Stimulated activated CD4-positive, alpha-beta T cell treated with anti-CD3 and anti-CD28 coated beads, Interleukin-1b, Interleukin-23, amount 100 ng/mL, for 1 hour (primary cell): ENCODE measurements at places on chromosomes 13 and 19.

- DNase-seq = no peak
Measured at GRCh38 chr19:6414793-6415590, 9.6 kb downstream of the KHSRP start.

DNA sequence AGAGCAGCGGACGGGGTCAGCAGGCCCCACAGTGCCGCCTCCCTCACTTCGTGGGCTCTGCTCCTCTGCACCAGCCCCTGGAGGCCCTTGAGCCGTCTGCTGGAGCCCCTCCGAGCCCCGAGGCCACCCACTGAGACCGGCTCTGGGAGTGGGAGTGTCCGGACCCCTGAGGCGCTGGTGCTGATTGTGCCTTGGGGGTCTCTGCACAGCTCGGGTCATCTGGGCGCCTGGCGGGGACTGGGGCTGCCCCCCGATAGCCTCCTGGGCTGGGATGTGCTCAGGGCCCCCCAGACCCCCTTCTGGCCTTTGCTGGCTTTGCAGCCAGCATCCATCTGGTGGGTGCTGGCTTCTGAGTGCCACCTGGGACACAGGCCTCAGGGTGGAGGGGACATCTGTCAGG, 15.4 kb downstream of the CBARP start:
- no peak for DNase-seq

- DNase-seq = peak; percentile 29
Measured at GRCh38 chr13:40102854-40103253, 447.4 kb downstream of the COG6 start.

- DNase-seq = no peak
Measured at GRCh38 chr19:9645472-9645871, 24.4 kb upstream of the ZNF561 start.

DNA sequence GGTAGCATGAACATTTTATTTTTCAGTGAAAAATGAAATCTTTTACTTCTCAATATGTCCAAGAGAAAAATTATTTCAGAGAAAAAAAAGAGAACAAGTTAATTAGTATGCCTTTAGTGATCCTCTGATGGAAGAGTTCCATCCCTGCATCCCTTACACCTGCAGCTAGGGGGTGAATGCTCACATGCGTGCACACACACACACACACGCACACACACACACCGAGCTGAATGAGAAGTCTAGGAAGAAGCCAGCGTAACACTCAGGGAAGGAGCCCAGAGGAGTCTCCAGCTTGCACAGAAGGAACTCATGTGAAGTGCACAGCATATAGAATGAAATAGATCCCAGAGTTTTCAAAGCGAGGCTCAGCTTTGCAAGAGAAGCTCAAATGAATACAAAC, 510.5 kb downstream of the IRS2 start:
- DNase-seq = no peak

- DNase-seq = no peak
Measured at GRCh38 chr19:33437821-33438671, 64.5 kb downstream of the CEBPG start.

DNA sequence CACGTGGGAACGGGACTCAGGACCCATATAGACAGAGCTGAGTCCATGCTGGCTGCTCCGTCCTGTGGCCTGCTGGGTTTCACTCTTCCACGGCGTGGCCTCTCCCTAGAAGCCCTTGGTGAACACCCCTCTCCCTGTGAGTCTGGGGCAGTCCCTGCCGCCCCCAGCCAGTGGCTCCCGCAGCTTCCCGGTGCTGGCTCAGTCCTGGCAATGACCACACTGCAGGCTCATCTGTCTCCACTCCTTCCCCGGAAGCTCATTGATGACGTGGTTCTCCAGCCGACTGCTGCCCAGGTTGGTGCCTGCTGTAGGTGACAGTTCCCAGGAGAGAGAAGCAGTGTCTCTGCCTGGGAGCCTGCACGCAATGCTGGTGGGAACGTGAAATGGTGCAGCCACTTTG, 2.1 kb upstream of the TEX29 start:
- no peak for DNase-seq

DNA sequence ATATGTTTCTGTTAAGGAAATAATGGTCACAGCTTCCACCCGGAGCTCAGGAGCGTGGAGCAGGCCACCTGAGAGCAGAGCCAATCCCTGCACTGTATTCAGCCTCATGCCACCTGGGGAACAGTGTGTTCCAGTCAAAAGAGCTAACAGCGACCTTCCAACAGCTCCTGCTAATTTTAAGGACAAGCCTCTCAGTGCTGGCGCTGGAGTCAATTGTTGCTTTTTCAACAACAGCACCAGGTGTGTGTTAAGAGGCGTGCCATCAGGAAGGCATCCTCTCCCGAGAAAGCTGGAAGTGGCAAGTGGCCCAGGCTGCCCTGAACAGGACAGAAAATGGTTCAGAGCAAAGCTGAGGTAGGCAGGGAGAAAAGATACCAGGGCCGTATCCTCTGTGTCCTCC, 102.0 kb downstream of the CACNA1A start:
- DNase-seq = no peak

- no peak for DNase-seq
Measured at GRCh38 chr19:40583283-40583682, 6.6 kb downstream of the SHKBP1 start.

GRCh38 chr19:11814700-11815035, 595 bp downstream of the ZNF440 start:
- no peak for DNase-seq

GRCh38 chr13:22773465-22773864, 407.3 kb upstream of the SGCG start:
- no peak for DNase-seq

DNA sequence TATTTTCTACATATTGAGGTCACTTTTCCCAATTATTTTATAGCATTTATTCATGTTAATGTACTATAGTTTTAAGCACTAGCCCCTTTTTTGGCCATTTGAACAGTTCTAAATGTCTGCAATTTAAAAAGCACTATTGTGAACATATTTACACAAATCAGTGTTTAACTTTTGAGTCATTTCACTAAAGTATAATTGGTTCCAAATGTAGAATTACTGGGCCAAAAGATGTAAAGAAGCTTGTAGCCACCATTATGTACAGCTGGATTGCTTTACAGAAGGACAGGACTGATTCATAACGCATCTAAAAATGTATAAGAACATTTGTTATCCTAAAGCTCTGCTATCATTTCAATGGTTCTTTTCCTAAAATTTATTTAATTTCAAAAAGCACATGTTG, 16.6 kb upstream of the ATP12A start:
- no peak for DNase-seq

- DNase-seq = no peak
Measured at GRCh38 chr13:109918179-109918711, 131.9 kb upstream of the IRS2 start.

- DNase-seq = no peak
Measured at GRCh38 chr13:100533588-100534041, 55.0 kb downstream of the GGACT start.

GRCh38 chr19:32866564-32867265, 2.9 kb downstream of the SLC7A9 start:
- no peak for DNase-seq

GRCh38 chr19:16361254-16361653, 36.6 kb downstream of the KLF2 start:
- DNase-seq = no peak
